NCI-H1105 treated with DMSO at 0.1 percent for 48 hours (cell line): ENCODE measurements at places on chromosomes 4 and X.

GRCh38 chr4:135201081-135201480 lies 999.5 kb upstream of the PABPC4L start:
- DNase-seq, result no peak

DNA sequence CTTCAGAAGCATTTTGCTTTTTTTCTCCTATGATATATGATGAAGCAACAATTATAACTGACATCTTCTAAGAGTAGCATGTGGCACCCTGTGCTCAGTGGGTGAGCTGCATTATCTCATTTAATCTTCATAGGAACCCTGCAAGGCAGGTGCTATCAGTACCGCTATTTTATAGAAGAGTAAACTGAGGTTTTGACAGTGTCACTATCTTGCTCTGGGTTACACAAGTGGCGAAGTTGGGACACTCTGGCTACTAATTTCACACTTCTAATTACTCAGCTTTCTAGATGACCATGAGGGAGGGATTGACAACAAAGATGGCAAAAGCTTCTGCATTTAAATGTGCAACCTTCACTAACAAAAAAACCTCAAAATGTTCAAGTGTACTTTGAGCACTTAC lies 76.9 kb upstream of the CAMK2D start:
- DNase-seq, result no peak

- no peak for DNase-seq
Measured at GRCh38 chr4:90586799-90587198, 459.6 kb downstream of the CCSER1 start.

DNA sequence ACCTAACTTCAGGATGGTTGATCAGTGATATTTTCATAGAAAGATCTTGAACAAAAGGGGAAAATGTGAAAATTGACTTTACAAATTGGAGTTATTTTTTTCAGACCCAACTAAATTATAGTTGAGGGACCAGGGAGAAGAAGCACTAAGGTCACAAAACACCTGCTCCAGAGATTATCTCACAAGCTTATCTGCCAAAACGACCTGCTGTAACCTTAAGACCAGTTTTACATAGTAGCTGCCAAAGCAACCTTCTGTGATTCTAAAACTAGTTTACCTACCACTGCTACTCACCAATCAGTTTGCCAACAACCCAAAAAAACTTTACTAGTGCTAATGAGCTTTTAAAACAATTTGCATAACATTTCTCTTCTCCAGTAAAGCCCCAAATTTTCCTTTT lies 972.1 kb downstream of the C4orf33 start:
- DNase-seq, result no peak

DNA sequence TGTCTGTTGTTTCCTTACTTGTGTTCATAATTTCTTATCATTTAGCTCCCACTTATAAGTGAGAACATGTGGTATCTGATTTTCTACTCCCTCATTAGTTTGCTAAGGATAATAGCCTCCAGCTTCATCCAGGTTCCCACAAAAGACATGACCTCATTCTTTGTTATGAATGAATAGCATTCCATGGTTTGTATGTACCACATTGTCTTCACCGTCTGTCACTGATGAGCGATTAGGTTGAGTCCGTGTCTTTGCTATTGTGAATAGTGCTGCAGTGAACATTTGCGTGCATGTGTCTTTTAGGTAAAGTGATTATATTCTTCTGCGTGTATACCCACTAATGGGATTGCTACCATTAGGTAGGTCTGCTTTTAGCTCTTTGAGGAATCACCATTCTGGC lies 624.3 kb upstream of the EPHA5 start:
- DNase-seq, result no peak

- no peak for DNase-seq
Measured at GRCh38 chrX:31280580-31280979, 208.7 kb upstream of the FTHL17 start.

DNA sequence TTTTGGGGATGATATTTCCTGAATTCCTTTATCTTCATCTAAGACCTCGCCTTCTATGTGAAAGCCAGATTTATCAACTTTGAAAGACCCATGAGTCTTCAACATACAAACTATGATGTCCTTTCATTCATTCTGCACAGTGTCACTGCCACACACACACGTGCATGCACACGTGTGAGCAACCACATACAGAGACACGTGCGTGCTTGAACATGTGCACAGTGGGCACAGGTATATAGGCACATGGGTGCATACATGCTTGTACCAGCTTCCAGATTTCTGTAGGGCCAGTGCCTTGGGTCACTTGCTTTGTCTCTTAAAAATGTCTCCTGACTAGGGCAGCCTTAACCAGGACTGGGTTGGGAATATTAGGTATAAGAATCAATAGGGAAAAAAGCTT lies 49.1 kb upstream of the RBPJ start:
- DNase-seq, result no peak

- no peak for DNase-seq
Measured at GRCh38 chrX:22603060-22603459, 330.3 kb downstream of the CBLL2 start.

DNA sequence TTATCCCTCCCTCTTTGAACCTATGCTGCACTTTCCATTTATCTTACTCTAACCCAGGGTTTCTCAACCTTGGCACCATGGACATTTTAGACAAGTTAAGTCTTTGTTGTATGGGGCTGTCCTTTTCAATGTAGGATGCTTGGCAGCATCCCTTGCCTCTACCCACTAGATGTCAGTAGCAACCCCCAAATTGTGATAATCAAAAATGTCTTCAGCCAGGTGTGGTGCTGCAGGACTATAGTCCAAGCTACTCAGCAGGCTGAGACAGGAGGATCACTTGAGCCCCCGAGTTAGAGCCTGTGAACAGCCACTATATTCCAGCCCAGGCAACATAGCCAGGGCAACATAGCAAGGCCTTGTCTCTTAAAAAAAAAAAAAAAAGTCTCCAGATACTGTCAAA lies 7.0 kb downstream of the LRCH2 start:
- peak; percentile 56 for DNase-seq

DNA sequence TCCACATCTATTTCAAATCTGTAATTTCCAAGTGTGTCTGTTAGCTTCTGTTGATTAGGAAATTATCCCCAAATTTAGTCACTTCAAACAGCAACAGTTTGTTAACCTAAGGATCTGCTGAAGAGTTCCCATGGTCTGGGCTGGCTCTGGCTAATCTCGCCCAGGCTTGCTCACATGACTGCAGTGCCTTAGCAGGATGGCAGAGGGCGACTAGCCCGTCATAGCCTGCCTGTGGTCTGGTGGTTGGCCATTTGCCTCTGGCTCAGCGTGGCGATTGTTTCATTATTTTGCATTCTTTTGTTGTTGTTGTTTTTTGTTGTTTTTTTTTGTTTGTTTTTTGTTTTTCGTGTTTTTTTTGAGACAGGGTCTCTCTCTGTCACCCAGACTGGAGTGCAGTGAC lies 264.0 kb downstream of the TRIML1 start:
- no peak for DNase-seq
